ENCODE measurements at places on chromosomes 3 and 15. TPM values are rescaled to one million over a fixed set of nuclear protein-coding genes. Genes with fewer than 3 reads are reported as not detected.

- H3K27me3 ChIP-seq: no peaks in the 10 kb centered on the region
- H3K4me3 ChIP-seq: no peak overlapping the region
- no peak overlapping the region for H3K27ac ChIP-seq
- H3K36me3 ChIP-seq: peaks cover 63% of the 10 kb centered on the region
- peak; percentile 49 for DNase-seq
These were observed 35.1 kb upstream of the EIF3J start for GRCh38 chr15:44501768-44502366.

DNA sequence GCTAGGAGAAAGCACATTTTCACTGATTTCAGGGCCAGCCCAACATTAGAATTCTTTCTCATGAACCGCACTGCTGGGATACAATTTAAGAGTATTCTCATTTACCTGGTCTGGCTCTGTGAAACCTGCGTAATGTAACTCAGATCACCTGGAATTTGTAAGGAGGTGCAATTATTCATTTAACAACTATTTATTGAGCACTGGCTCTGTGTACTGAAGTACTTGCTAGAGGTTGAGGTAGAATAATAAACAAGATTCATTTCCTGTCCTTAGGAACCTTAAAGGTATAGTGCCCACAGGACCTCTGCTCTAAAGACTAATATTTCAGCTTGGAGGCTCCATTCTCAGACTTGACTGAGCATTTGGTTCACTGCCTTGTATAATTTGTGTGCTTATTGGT is 242.2 kb upstream of the ZPLD1 start:
- no peak overlapping the region for H3K27ac ChIP-seq
- H3K27me3 ChIP-seq: no peaks in the 10 kb centered on the region
- no peak for DNase-seq
- no peak overlapping the region for H3K4me3 ChIP-seq
- H3K4me1 ChIP-seq: peaks cover 45% of the 10 kb centered on the region
- no peaks in the 10 kb centered on the region for H3K36me3 ChIP-seq

DNA sequence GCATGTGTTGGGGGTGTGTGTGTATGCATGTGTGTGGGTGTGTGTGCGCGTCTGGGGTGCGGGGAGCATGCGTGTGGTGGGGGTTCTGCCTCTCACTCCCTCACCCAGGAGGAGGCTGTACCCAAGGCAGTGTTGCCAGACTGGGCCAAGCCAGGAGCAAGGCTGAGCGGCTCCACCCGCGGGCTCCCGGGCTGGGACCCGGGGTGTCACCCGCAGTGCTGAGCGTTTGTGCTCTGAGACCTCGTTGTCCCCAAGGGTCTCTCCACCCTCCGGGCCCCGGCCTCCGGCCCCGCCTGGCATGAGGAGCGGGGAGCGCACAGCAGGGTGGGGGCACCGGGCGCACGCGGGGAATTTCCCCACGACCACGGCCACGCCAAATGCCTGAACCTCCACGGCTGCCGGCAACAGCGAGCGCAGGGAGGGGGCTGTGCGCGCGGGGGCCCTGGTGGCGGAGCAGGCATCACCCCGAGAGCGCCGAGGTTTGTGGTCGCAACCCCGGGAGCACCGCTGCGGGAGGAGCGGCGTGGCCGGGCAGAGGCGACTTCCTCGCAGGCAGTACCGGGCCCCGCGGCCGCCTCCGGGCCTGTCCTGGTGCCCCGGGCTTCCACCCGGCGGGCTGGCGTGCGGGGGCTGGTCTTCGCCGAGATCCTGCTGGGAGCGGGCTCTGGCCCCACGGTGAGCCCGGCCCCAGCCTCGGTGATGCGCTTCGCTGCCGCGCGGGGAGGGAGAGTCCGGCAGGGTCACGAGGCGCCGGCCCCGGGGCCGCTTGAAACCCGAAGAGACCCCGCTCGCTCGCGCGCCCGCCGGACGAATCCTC is 7.4 kb upstream of the OCA2 start:
- no peaks in the 10 kb centered on the region for H3K4me1 ChIP-seq
- H3K36me3 ChIP-seq: peaks cover 16% of the 10 kb centered on the region
- no peak overlapping the region for H3K4me3 ChIP-seq

Gene GNB5
- 33.7 TPM for total RNA-seq

DNA sequence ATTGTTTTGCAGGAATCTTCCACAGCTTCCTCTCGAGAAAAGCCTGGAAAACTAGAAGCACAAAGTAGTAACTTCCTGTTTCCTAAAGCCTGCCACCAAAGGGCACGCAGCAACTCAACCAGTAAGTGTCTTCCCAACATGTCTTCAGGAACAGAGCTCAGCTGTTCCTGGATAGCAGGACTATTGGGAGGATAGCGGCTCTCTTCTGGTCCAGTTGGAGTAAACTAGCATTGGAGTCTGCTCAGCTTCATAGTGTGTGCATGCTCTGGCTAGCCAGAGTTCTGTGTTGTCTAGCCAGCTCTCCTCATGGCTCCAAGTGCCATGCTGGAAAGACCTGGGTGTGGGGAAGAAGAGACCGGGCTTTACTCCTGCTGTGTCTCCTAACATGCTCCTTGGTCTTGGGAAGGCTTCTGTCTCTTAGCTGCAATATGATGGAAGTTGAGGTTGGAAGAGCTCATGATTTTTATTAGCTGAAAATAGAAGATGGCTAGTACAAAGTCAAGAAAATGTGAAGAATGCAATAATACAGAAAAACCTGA is 63.1 kb downstream of the IL16 start:
- DNase-seq: no peak
- no peaks in the 10 kb centered on the region for H3K27me3 ChIP-seq
- H3K4me1 ChIP-seq: peaks cover 18% of the 10 kb centered on the region
- no peak overlapping the region for H3K27ac ChIP-seq

GRCh38 chr3:149443545-149443912 is 31.0 kb upstream of the TM4SF4 start:
- no peak for DNase-seq
- H3K27me3 ChIP-seq: no peaks in the 10 kb centered on the region
- no peaks in the 10 kb centered on the region for H3K36me3 ChIP-seq
- no peak overlapping the region for H3K4me3 ChIP-seq
- H3K27ac ChIP-seq: no peak overlapping the region

Gene MUC4
- not detected for total RNA-seq

GRCh38 chr3:125189378-125190165 is 23.0 kb downstream of the SLC12A8 start:
- no peak overlapping the region for H3K4me3 ChIP-seq
- no peak overlapping the region for H3K27ac ChIP-seq
- no peak for DNase-seq
- no peaks in the 10 kb centered on the region for H3K27me3 ChIP-seq

Gene GPR156
- 1.0 TPM for total RNA-seq

GRCh38 chr3:14295037-14295436 is 107.4 kb upstream of the SLC6A6 start:
- H3K4me1 ChIP-seq: peaks cover 5% of the 10 kb centered on the region
- peaks cover 11% of the 10 kb centered on the region for H3K27me3 ChIP-seq
- no peaks in the 10 kb centered on the region for H3K36me3 ChIP-seq
- DNase-seq: no peak

GRCh38 chr3:100263583-100263982 is 2.8 kb downstream of the TBC1D23 start:
- peaks cover 45% of the 10 kb centered on the region for H3K4me1 ChIP-seq
- no peaks in the 10 kb centered on the region for H3K27me3 ChIP-seq
- H3K27ac ChIP-seq: peak overlapping the region; percentile 54
- DNase-seq: no peak

- H3K27ac ChIP-seq: no peak overlapping the region
- H3K36me3 ChIP-seq: no peaks in the 10 kb centered on the region
- peaks cover 7% of the 10 kb centered on the region for H3K27me3 ChIP-seq
- peak; percentile 65 for DNase-seq
- H3K4me3 ChIP-seq: no peak overlapping the region
These were observed 49.7 kb downstream of the SEMA5B start for GRCh38 chr3:122977746-122978466.

- H3K27me3 ChIP-seq: no peaks in the 10 kb centered on the region
- no peak overlapping the region for H3K27ac ChIP-seq
- no peaks in the 10 kb centered on the region for H3K36me3 ChIP-seq
- H3K4me1 ChIP-seq: no peaks in the 10 kb centered on the region
- DNase-seq: no peak
These were observed 47.5 kb downstream of the PRTG start for GRCh38 chr15:55695432-55695831.

- no peaks in the 10 kb centered on the region for H3K36me3 ChIP-seq
- no peak overlapping the region for H3K27ac ChIP-seq
- no peak overlapping the region for H3K4me3 ChIP-seq
These were observed 327.1 kb downstream of the ZNF621 start for GRCh38 chr3:40851836-40852235.

DNA sequence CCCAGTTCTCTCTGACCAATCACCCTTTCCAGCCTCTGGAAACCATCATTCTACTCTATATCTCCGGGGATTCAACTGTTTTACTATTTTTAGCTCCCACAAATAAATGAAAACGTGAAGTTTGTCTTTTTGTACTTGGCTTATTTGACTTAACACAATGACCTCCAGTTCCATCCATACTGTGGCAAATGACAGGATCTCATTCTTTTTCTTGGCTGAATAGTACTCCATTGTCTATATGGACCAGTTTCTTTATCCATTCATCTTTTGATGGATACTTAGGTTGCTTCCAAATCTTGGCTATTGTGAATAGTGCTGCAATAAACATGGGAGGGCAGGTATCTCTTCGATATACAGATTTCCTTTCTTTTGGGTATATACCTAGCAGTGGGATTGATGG is 34.1 kb downstream of the NRROS start:
- H3K4me1 ChIP-seq: no peaks in the 10 kb centered on the region
- peaks cover 27% of the 10 kb centered on the region for H3K27me3 ChIP-seq
- H3K27ac ChIP-seq: no peak overlapping the region
- no peak overlapping the region for H3K4me3 ChIP-seq
- no peak for DNase-seq

DNA sequence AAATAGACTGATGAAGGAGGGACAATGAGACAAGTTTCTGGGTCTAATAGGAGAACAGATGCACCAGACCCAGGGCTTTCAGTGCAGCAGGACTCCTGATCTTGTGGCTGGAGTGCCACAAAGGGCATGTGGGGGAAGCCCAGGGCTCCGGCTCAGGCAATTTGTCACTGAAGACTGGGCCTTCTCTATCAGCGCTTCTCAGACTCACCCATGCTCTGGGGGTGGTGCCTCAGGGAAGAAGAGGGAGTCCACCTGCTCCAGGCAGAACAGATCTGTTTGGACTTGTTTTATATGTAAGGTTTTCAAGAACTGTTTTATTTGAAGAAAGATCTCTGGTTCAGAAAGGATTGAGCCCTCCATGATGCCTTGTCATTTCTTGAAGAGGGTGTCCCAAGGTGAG is 112.4 kb upstream of the TLE3 start:
- no peak for DNase-seq
- H3K27ac ChIP-seq: no peak overlapping the region
- H3K36me3 ChIP-seq: no peaks in the 10 kb centered on the region
- no peaks in the 10 kb centered on the region for H3K27me3 ChIP-seq

DNA sequence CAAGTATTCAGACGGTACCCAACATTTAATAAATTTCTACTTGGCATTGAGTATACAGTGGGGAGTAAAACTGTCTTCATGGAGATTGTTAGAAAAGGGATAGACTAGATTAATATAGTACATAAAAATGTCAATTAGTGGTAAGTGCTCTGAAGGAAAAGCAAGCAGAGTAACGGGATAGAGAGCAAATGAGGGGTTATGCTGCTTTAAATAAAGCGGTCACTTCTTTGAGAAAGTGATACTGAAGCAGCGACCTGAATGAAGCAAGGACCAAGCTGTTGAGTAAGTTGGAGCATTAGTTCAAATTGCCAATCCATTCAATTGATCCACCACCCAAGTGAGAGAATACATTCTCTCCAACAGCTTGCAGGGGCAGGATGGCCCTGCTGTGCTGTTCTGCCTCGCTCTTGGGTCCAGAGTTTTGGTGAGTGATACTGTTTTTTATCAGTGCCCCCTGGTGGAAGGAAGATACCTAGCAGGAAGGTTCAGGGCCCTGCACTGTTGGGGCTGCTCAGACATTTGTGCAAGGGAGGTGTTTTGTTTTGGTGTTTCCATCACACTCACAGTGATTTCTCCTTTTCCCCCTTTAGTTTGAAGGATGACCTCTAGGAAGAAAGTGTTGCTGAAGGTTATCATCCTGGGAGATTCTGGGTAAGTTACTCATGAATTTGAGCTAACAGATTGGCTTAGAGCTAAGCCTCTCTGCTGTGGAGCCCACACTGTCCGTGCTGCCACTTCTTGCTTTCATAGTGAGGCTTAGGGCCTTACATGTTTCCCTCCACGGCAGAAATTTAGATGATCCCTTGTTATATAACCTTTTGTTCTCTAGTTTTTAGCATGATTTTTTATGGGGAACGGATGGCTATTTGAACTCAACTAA is 69.0 kb downstream of the RAB7A start:
- H3K27me3 ChIP-seq: no peaks in the 10 kb centered on the region
- peaks cover 17% of the 10 kb centered on the region for H3K4me1 ChIP-seq
- H3K36me3 ChIP-seq: peaks cover 51% of the 10 kb centered on the region

Gene ATP2B2
- total RNA-seq: not detected

DNA sequence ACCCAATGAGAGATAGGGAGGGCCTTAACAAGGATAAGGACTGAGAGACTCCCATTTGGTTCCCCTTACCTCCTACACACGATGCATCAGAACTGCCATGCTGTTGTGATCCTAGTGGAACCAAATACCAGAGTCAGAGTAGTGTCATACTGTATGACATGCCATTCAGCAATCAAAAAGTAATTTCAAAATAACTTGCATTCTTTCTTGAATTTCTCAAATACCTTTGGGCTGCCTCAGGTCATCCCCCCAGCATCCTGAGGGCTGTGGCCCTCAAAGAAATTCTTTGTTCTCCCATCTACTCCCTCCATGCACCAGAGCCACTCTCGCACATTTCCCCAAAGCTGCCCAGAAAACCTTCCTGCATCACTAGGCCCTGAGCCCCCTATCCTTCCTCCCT is 68.9 kb upstream of the PPP2R3A start:
- no peak overlapping the region for H3K27ac ChIP-seq
- H3K4me3 ChIP-seq: no peak overlapping the region
- H3K4me1 ChIP-seq: peaks cover 9% of the 10 kb centered on the region
- no peak for DNase-seq
- H3K36me3 ChIP-seq: no peaks in the 10 kb centered on the region
